ENCODE measurements at places on chromosomes 1 and 21. TPM values are rescaled to one million over a fixed set of nuclear protein-coding genes. Genes with fewer than 3 reads are reported as not detected.

Gene RGS16
- 58.8 TPM for polyA plus RNA-seq

Gene NBPF12
- polyA plus RNA-seq, result 7.9 TPM

Gene ZYG11A
- polyA plus RNA-seq, result 1.3 TPM

Gene TAS1R1
- polyA plus RNA-seq, result not detected

Gene FAM163A
- polyA plus RNA-seq, result 0.46 TPM

Gene LGR6
- 0.66 TPM for polyA plus RNA-seq

Gene RXFP4
- not detected for polyA plus RNA-seq

Gene KRTAP13-2
- polyA plus RNA-seq, result not detected

GRCh38 chr1:184664042-184664660 is 90.5 kb downstream of the EDEM3 start:
- peak; percentile 87 for DNase-seq

GRCh38 chr21:32183396-32183795 is 95.5 kb downstream of the MIS18A start:
- DNase-seq, result no peak

DNA sequence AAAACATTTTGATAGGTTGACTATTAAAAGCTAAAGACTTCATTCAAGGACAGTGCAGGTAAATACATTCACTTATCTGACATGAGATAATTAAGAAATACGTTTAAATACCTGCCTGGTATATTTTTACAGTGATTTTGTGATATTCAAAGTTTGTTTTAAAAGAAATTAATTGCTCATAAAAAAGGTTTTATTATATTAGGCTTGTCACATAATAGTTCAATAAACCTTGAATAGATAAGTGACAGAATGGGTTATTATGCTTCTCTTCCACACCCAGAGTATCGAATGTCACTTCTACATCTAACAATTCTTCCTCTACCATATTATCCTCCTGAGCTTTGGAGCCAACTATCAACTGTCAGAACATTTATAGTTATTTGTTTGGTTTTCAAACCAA is 60.0 kb downstream of the LTN1 start:
- DNase-seq, result no peak

DNA sequence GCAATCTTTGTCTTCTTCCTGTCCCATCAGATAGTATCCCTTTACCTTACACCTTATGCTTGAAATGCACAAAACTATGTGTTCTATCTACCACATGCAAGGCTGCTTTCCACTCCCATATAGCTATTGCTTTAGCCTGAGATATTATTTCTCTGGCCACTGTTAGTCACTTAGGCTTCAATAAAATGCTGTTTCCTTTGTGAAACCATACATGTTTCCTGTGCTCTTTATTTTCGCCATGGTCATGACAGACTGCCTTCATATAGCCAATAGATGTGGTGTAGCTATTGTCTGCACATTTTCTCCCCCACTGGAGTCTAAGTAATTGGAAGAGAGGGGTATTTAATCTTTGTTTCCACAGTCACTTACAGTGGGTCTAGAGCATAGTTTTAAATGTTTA is 108.4 kb downstream of the GREM2 start:
- DNase-seq, result no peak

GRCh38 chr1:1167398-1167821 is 6.3 kb upstream of the TTLL10 start:
- DNase-seq, result no peak

DNA sequence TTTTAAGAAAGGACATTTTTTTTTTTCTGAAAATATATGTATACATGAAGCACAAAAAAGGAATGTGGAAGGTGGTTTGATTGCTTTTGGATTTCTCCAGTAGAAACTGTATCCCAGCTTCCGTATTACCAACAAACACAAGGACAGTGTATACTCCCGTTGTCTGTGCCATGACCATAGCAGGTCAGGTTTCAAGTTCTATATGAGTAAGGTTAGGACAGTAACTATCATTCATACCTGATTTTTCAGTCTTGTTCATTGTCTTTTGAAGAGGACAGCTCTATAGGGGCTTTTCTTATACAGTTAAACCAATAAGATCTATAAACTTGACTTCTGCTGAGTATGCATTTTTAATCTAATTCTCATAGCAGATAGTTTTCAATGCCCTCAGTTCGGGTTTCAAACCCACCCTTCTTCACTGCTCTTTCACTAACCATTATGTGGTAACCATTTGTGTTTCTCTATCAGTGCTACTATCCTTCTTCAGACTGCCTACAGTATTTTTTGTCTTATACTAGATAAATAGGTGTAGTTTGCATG is 19.6 kb downstream of the UBAP2L start:
- DNase-seq, result no peak

- no peak for DNase-seq
Observed at GRCh38 chr1:24392604-24392946, 21.0 kb downstream of the STPG1 start.

GRCh38 chr1:55813618-55814017 is 598.5 kb upstream of the USP24 start:
- DNase-seq, result no peak

DNA sequence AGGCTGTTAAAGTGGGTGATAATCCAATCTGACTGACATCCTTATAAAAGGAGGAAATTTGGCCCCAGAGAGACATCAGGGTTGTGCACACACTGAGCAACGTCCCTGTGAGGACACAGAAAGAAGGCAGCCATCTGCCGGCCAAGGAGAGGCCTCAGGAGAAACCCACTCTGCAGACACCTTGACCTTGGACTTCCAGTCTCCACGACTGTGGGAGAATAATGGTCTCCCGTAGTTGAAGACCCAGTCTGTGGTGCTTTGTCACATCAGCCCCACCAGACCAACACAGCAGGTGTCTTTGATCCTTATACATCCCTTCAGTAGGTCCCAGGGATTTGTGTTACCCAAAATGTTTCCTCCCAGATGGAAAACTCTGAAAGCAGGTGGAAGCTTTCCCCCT is 4.2 kb upstream of the DNAJC28 start:
- DNase-seq, result no peak

GRCh38 chr1:43071241-43071640 is 100.8 kb downstream of the EBNA1BP2 start:
- no peak for DNase-seq

GRCh38 chr1:118563981-118564951 is 379.2 kb upstream of the SPAG17 start:
- peak; percentile 1 for DNase-seq

DNA sequence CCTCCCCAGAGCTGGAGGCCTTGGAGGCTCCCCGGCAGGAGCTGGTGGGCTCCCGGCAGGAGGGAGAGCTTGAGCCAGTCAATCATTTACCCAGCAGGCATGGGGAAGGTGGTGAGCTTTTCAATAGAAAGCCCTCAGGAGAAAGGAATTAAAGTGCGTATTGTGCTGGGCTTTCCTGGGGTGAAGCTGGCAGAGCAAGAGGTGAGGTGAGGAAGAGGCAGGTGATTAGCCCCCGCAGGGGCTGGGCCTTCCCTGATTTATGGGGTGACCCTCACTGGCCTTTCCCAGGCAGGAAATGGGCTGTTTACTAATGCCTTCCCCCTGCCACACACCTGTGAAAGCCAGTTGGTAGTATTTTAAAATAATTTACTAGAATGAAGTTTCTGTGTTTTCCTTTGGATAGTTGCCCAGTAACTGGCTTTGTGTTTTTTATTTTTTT is 25.8 kb downstream of the CLDN14 start:
- no peak for DNase-seq

DNA sequence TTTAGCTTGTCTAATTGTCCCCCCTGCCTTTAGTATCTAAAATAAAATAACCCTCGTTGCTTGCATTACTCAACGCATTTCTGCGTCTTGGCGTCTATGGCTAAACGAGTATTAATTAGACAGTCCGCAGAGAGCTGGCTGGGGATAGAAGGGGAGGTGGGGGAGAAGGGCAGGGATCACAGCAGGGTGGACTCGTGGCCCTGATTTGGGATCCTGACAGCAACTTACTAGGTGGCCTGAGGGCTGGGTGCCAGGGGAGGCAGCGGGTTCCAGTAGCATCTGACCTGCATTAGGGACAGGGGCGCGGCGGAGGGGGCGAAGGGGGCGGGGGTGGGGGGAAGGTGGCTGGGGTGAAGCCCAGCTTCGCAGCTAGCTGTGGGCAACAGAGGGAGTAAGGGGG is 1.1 kb upstream of the BACE2 start:
- DNase-seq, result no peak

DNA sequence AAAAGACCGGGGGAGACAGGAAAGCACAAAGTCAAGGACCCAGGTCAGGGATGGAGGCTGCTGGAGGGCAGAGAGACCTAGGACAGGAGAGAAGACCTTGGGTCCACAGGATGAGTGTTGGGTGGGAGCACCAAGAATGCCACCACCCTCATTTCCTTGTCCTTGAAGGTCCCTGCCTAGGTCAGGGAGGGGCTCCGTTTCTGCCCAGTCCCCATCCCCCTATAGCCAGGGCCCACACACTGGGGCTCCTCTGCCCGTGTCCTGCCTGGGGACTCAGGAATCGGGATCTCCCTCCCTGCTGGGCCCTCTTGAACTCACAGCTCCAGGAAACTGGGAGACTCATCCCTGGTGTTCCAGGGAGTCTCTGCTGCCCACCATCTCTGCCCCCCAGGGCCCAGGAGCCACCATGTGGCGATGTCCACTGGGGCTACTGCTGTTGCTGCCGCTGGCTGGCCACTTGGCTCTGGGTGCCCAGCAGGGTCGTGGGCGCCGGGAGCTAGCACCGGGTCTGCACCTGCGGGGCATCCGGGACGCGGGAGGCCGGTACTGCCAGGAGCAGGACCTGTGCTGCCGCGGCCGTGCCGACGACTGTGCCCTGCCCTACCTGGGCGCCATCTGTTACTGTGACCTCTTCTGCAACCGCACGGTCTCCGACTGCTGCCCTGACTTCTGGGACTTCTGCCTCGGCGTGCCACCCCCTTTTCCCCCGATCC is 584 bp downstream of the TINAGL1 start:
- DNase-seq, result no peak

DNA sequence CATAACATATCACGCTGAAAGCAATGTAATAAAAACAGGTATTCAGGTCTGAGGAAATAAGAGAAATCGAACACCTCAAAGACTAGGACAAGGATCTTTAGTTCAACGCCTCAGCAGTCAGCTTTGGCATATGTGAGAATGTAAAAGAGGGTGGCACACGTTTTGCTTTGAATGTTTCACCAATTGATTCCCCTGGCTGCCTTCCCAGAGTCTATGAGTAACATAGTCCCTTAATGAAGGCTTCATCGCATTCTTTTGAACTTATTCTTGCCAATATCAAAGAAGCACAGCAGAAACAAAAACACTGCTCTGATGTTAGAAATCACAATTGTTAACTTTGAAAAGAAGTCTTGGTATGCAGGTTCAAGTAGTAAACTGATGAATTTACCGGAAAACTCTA is 764.8 kb downstream of the ADGRL2 start:
- DNase-seq, result peak; percentile 70

DNA sequence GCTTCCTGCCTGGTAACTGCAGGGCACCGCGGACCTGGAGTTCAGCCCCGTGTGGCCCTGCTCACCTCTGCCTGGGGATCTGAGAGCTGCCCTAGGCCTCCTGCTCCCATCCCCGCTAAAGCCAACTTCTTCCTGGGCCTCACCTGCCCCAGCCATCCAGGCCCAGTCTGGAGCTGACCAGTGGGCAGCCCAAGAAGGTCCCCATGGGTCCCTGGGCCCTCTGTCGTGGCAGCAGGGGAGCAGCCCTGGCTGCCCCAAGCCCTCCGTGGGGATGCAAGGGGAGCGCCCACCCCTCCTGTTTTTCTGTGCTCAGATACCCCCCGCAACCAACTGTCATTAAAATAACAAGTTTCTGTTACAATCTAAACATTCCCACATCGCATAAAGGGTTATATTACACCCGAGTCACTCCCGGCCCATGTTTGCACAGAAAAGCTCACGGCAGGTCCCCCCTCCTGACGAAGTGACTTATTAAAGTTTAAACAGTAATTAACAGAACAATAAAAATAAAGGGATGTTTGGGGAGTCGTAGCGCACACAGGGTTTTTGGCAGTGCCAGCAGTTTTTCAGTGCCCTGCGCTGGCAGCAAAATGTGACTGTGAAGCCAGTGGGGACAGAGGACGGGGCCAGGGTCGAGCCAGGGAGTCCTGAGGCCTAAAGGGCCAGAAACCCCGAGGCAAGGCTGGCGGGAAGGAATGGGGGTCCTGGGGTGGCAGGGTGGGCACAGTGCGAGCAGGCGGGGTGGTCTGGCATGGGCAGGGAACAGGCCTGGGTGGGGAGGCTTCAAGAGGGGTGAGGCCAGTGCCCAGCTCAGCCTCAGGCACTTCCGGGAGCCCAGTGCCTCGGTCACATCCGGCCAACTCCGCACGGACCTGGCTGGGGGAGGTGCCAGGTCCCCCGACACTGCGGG is 121.5 kb downstream of the CASZ1 start:
- DNase-seq, result no peak

DNA sequence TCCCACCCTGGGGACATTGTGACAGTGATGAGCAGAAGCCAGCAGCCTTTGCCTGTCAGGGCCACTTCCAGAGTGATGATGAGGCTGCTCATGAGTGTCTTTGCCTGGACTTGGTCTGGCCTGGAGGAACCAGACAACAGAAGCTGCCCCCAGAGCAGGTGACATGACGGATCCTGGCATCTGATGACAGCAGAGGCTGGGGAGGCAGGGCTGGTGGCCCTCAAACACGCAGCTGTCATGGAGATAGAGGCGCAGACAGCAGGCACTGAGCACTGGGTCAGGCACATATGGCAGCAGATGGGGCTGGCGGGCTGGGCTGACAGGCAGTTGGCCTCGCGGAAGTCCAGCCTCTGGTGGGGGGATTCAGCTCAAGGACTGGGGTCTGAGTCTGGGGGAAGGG is 66.4 kb upstream of the STUM start:
- DNase-seq, result peak; percentile 27

DNA sequence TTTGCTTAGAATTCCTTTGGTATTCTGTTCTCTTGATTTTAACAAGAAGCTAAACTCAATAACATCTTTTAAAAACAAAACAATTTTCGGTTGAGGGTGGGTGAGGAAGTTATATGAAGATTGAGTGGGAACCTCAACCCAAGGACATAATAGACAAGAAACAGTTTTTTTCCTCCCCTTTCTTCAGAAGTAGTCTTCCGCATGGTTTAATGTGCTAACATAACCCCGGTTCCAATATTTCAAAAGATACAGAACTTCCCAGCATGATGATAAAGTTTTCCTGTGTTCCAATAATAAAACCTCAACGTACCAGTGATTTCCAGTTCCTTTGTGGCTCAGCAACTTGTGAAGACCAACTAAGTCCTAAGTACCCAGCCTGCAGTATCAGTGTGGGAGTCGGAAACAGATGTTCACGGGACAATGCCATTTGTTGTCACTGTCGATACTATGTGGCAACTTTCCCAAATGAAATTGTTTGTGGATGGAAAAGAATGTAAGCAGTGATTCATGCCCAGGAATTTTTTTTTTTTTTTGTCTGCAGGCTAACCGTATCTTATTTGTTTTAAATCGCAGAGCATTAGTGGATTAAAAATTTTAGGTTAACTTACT is 48.5 kb downstream of the NR5A2 start:
- no peak for DNase-seq

GRCh38 chr1:109789551-109790180 is 25.9 kb upstream of the EPS8L3 start:
- no peak for DNase-seq

All from brain (organoid and tissue), 16 donors.